Activated CD4-positive, alpha-beta T cell treated with anti-CD3 and anti-CD28 coated beads for 4 hours (primary cell): ENCODE measurements at places on chromosomes 7 and 10.
A peak's percentile ranks its signal among the peaks of the same experiment; 100 is the strongest.

GRCh38 chr10:97333601-97334369 lies 744 bp downstream of the FRAT2 start:
- DNase-seq, result peak; percentile 9

GRCh38 chr7:36627836-36628235 lies 96.5 kb downstream of the AOAH start:
- DNase-seq, result no peak

- no peak for DNase-seq
Measured at GRCh38 chr7:87658553-87658952, 30.4 kb downstream of the RUNDC3B start.

GRCh38 chr10:70265032-70265689 lies 18.6 kb downstream of the NPFFR1 start:
- DNase-seq, result no peak

DNA sequence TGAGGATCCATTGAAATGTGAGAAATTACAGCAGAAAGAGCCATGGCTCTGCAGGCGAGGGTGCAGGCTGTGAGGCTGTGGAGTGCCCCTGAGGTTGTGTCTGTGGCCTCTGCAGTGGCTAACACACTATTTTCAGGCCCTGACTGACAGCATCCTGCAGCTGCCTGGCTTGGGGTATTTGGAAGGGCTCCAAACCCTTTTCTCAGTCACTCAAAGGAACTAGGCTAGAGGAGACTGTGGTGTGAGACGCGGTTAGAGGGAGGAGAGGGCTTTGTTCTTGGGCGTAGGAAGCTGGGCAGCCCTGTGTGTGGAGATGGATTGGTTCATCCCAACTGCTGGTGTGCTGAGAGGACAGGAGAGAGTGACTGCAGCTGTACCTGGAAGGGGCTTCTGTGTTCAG lies 134.9 kb downstream of the RAMP3 start:
- DNase-seq, result no peak

DNA sequence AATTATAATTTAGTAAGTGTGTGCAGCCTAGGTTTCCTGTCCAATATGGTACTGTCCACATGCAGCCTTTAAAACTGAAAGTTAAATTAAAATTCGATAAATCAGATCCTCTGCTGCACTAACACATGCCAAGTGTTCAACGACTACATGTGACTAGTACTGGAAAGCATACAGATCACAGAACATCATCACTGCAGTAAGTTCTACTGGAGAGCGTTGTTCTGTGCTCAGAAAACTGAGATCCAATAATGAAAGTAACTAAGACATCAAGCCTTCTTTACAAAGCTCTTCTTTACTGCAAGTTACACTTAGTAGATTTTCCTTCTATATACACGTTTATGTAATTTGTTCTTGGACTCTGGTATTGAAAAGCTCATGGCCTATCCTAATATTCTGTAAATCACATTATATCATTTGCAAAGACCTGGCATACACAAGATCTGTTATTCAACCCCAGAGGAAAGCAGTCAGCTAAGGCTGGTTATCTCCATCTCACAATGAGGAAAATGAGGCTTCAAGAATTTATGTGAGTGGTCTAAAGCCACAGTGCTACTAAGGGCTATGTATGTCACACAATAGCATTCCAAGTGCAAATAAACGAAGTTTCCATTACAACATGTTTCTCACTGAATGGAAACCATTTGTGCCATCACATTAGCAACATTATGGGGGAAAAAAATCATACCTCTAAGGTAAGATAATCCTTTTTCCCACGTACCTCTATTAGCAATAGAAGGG lies 77.6 kb downstream of the VPS41 start:
- no peak for DNase-seq

DNA sequence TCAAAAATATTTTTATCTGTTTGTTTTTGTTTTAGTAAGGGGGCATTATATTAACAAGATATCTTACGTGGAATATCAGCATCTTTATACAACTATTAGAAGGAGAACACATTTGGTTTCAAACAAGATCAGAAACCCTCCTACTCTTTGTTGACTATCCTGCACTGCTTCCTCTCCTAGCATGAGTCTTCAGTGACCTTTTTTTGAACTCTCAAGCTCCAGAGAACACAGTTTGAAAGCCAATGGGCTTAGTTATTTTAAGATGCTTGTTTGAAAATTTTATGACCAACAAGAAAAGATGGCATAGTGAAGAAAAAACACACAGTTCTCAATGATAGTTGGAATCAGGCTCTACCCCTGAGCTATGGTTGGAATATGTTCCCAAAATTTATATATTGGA lies 37.2 kb upstream of the RTKN2 start:
- no peak for DNase-seq

- no peak for DNase-seq
Measured at GRCh38 chr10:86712317-86712707, 44.0 kb downstream of the LDB3 start.

GRCh38 chr10:77844177-77844576 lies 82.4 kb downstream of the DLG5 start:
- DNase-seq, result no peak

DNA sequence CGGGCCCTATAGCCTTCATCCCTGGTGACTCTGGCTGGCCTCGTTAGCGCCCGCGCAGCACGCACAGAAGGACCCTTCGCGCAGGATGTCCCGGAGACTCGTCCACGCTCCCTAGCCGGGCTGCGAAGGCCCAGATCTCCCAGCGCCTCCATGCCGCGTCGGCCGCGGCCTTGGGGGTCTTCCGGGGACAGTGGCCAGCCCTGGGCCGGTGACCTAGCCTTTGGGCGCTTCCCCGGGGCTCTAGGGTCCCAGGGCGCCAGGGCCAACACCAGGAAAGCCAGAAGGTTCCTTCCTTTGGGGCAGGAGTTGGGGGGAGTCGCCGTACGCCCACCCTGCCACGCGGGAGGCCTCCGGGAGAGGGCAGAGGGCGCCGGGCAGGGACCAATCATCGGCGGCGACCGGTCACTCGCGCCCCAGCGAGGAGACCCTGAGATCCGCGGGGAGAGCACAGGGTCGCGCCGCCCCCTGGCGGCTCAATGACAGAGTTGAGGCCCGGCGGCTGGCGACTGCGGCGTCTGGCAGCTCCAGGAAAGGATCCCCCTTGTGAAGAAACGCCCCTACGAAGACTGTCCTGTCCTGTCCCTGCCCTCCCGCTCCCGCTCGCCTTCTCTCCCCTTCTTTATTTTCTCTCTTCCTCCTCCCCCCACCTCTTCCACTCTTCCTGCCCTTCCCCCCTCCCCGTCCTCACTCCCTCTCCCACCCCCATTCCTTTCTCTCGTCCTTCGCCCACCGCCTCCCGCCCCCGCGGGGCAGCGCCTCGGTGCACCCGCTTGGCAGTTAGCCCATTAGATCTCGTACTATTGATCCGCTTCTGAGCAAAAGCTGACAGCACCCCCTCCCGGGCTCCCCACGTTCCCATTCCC lies 62.3 kb upstream of the LBX1 start:
- peak; percentile 38 for DNase-seq

- DNase-seq, result no peak
Measured at GRCh38 chr10:121027371-121027770, 176.2 kb downstream of the WDR11 start.

GRCh38 chr7:132690174-132690573 lies 113.9 kb upstream of the PLXNA4 start:
- DNase-seq, result no peak

- no peak for DNase-seq
Measured at GRCh38 chr7:129176916-129177710, 11.3 kb upstream of the SMO start.

GRCh38 chr7:47932016-47932415 lies 16.2 kb downstream of the PKD1L1 start:
- no peak for DNase-seq

GRCh38 chr10:86849181-86849894 lies 92.9 kb downstream of the BMPR1A start:
- DNase-seq, result no peak

DNA sequence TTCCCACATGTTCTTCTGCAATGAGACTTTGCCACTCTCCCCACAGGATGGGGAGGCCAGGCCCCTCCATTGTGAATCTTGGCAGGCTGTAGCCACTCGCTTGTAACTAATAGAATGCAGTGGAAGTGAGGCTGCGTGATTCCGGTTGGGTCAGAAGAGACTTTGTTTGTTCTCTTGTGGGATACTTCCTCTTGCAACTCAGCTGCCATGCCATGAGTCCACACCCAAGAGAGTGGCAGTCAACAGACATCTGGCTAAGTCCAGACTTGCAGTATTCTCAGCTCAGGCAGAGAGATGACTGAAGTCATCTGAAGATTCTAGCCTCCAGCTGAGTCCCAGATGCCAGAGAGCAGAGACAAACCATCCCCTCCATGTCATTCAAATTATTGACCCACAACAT lies 153.4 kb upstream of the GDF10 start:
- DNase-seq, result no peak

DNA sequence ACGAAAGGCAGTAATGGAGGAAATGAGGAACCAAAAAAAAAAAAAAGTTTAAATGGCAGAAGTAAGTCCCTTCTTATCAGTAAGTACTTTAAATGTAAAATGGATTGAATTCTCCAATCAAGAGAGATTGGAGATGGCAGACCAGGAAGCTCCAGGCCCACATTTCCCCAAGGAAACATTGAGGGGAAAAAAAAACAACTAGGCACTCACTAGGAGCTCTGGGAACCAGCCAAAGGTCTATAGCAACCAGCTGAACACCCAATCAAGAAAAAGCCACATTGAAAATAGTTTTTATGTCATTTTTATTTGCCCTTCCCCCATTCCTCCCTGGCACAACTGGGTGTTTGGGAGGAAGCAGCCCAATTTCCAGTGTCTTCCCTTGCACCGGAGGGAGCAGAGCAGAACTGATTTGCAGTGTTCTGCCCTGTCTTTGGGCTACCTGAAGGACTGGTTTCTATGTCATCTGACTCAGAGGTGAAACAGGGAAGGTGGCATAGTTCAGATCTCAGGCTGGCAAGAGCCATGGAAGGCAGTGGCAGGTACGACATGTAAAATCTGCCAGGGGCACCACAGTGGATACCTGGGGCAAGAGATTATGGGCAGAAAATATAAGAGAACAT lies 121.9 kb downstream of the SMURF1 start:
- DNase-seq, result no peak

DNA sequence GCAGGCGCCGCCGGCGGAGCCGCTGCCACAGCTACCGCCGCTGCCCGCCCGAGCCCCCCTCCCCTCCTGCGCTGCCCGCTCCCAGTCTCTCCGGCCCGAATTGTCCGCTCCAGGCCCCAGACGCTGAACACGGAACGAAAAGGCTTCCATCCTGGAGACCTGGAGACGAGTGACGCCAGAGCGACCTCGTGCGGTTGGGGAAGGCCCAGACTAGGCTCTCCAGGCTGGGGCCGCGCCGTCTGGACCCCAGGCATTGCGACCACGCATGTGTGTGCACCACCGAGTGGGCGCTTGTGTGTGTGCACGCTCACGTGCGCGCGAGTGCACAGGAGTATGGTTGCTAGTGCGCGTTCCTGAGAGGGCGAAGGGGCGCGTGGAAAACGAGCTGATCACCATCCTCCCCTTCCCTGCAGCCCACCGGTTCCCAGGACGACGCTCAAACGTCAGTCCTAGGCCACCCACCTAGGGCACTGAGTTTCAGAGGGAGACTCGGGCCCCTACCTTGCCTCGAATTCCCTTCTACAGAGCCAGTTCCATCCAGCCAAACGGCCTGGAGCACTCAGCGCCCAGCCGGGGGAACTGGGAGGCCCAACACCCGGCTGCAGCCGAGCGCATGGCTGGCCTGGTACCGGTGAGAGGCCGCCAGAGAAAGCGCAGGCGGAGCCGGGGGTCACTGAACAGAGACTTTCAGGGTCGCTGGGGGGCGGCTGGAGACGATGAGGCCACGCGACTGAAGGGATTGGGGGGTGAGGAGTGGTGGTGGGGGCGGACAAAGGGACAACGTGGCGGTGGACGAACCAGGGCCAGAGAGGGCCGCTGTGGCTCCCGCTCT lies 11.6 kb downstream of the LBX1 start:
- DNase-seq, result no peak

DNA sequence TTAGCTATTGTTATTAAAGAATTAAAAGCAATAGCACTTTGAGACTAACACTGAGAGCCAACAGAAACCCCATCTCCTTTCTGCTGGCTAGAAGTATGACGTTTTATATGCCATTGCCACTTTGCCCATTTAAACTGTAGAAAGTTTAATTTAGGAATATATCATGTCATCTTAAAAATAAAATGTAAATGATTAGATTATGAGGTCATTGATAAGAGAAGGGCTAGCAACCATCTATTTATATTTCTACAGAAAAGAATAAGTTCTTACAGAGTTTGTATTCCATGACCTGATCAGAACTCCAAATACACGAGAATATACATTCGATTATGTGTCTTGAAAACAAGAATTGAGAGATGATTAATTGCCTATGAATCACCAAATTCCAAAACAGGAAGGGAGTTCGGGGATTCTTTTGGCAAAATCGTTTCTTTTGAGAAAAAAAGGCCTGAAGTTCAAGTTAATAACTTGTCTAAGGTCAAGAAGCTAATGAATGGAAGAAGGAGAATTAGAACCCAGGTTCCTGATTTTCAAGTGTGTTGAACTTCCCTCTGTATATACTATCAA lies 227.0 kb downstream of the TRIL start:
- DNase-seq, result no peak

GRCh38 chr7:92785923-92786322 lies 50.5 kb downstream of the CDK6 start:
- no peak for DNase-seq

DNA sequence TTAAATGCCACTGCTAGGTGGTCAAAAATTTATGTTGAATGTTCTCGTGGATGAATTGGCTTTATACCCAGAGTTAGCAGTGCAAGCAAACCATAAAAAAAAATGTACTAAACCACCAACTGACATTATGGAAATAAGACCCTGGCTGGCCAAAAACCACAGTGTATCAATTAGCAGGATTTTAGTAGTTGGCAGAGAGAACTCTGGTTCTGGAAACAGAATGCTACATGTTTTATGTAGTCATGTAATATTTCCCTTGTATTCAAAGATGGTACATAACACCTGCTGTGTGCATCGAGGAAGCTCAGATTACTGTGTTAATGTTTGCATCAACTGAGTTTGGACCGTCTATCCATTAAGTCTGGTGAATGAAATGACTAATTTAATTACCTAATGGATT lies 618.5 kb downstream of the CCSER2 start:
- no peak for DNase-seq

DNA sequence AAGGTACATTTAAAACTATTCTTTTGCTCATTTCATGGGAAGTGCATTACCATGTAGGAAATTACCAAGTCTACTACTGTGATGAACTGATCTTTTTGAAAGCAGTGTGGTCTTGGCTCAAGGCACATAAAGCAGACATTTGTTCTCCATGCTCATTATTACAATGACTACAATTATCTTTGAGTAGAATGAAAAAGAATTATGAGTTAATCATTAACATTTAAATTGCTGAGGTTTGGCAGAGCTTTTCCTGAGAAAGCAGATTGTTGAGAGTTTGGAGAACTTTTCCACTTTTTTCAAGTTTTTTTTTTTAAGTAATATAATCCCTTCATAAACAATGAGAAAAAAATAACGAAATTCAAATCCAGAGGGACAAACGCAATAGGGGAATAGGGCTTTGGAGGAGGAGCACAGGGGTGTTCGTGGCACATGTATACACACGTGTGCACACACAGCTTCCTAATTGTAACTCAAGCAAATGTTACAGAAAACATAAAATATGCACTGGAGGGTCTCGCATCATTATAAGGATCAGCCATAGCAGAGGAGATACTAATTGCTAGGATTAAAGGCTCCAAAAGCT lies 8.9 kb upstream of the CUBN start:
- no peak for DNase-seq
